Vagina (tissue), 2 donors: ENCODE measurements at places on chromosomes 6 and 20.

GRCh38 chr6:166862287-166862977, 93.9 kb downstream of the RNASET2 start:
- no peak for DNase-seq

GRCh38 chr6:89409461-89410035, 2.5 kb downstream of the RRAGD start:
- no peak for DNase-seq

GRCh38 chr20:8652396-8652795, 416.5 kb upstream of the PLCB4 start:
- no peak for DNase-seq

DNA sequence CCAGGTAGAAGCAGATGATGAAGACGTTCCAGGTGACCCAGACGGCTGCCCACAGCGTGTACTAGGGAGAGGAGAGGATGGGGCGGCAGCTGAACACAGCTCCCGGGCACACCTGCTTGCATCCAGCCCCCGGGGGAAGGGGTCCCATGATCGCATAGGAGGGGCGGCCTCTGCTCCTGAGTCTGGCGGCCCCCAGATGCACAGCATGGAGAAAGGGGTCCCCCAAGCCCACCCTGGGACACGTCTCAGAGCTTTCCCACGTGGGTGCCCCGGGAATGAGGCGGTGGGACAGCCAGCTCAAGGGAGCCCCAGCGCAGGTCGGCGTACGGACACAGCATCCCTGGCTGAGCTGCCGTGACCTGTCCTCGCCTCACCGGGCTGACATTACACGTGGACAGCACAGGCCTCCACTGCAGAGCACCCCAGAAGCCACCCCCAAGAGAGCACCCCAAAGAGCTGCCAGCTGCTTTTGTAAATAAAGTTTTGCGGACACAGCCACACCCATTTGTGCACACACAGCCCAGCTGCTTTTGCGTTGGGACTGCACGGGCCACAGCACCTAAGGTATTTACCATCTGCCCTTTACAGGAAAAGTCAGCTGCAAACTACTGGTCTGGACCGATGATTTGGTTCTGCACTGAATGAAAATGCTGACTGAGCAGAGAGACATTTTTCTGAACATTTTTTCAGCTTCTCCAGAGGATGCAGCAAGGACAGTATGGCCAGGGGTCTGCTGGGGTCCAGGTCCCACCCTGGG, 5.2 kb downstream of the NKAIN4 start:
- DNase-seq: no peak

GRCh38 chr6:98454809-98455322, 379.5 kb upstream of the POU3F2 start:
- DNase-seq: no peak

DNA sequence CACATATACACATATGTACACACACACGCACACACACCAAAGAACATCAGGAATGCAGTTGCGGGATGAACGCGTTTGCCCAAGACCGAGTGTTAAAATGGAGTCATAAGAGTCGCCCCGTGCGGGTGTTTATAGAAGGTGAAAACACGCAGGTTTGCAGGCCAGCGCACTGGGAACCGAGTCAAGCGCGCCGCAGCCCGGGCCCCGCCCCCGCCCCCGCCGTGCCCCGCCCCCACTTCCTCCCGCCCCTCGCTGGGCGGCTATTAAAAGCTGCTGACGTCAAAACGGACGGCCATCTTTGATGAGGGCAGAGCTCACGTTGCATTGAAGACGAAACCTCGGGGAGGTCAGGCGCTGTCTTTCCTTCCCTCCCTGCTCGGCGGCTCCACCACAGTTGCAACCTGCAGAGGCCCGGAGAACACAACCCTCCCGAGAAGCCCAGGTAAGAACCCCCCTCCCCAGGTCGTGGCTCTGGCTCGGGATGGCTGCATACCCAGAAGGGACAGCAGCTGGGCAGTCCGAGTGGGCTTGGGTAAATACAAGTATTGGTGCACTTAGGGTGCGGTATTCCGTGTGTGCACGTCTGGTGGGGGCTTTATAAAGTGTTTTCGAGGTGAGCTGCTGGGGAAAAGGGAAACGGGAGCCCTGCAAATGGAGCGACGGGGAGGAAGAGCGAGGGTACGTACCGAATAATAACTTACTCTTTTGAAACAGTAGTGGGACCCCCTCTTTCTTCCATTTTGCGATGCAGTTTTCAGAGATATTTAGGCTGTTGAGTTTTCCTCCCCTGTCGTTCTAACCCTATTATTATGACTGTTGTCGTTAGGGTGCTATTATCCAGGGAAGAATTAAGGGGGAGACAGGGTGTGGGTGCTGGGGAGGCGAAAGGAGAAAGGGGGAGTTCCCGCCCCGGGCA, at the start of gene SNAP25:
SNAP25 (plus strand) TSS at position 295 of the 916 bp plus-strand sequence. CDS start 56,662 bp downstream, outside the sequence.
- no peak for DNase-seq
